Activated gamma-delta T cell treated with anti-CD3 and anti-CD28 coated beads, Interleukin-2, amount 50 U/mL, for 16 hours (primary cell): ENCODE measurements at places on chromosomes 7 and 10.

GRCh38 chr10:125692196-125692595, 9.2 kb upstream of the TEX36 start:
- no peak for DNase-seq

DNA sequence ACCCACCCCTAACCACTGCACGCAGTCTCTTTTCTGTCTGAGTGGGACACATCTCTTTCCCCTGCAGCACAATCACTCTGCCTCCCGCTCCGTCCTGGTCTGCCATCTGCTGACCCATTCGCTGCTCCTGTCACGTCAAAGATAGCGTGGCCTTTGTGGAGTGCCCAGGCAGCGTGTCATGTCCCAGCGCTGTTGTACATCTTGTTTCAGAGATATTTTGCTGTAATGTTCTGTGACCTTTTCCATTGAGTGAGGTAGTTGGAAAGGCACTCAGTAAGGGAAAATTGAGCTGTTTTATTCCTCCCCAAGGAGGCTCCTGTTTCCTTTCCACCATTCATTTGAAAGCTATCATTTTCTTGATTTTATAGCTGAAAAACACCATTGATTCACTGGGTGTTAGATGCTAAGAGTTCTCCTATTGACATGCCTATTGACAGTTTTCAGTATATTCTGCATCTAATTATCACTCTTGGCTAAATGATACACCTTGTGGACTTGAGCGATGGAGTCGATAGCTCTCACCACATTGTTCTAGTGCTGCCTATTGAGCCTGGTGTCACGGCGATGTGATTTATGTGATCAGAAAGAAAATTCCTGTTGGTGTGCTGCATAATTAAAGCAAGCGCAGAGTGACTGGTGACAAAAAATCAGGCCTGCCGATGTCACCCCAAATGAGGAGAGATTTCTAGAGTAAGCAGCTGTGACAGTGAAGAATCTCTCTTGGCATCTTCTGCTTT, 372.6 kb downstream of the LRMDA start:
- no peak for DNase-seq

GRCh38 chr10:102596506-102596971, 47.7 kb upstream of the TRIM8 start:
- no peak for DNase-seq

GRCh38 chr7:131603932-131604331, 47.5 kb upstream of the PODXL start:
- no peak for DNase-seq

GRCh38 chr10:32795598-32796183, 162.3 kb downstream of the ITGB1 start:
- DNase-seq = no peak

GRCh38 chr10:128570319-128570995, 444.2 kb upstream of the MKI67 start:
- no peak for DNase-seq

- no peak for DNase-seq
Observed at GRCh38 chr7:105830405-105831301, 45.7 kb downstream of the ATXN7L1 start.

- DNase-seq = no peak
Observed at GRCh38 chr10:49165821-49166483, 22.2 kb downstream of the TMEM273 start.

DNA sequence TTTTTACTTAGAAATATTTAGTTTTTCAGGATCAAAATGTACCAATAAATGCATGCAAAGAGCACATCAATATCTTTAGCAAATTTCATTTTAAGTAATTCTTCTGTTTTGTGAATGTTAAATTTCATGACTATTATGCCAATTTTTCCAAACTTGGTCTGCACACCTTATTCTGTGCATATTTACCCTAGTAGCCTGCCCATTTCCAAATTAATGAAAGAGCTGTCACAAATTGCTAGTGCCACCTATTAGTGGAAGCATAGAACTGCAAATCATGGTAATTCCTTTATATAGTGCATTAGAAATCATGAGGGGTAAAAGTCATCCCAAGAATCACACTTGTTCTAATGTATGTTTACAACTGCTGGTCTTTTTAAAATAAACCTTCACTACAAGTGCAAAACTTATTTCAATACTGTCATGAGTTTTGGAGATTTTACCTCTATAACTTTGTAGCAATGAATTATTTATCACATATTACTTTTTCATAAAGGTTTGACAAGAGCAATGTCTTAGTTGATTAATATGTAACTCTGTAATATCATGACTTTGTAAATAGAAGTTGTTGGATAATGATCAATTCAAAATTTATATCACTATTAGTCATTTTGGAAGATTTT, 5.7 kb downstream of the SEMA3A start:
- DNase-seq = no peak

GRCh38 chr10:17923728-17924127, 28.0 kb upstream of the SLC39A12 start:
- DNase-seq = no peak

- DNase-seq = no peak
Observed at GRCh38 chr10:104170610-104171254, 48.8 kb downstream of the SFR1 start.

- no peak for DNase-seq
Observed at GRCh38 chr10:131094527-131095312, 216.8 kb downstream of the TCERG1L start.

DNA sequence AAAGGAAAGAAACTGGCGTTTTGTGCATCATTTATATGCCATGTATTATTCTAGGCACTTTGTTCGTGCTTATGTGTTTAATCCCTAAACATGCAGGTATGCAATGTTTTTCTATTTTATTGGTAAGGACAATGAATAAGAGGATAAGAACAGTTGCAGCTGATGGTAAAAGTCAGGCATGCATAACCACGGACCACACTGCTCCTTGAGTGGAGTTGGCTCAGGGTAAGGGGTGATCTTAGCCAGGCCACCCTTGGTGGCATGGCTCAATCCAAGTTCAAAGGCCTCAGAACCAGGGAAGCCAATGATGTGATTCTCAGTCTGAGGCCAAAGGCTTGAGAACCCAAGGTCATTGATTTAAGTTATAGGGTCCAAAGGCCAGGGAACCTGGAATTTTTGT, 1068.1 kb downstream of the NRG3 start:
- DNase-seq = no peak

DNA sequence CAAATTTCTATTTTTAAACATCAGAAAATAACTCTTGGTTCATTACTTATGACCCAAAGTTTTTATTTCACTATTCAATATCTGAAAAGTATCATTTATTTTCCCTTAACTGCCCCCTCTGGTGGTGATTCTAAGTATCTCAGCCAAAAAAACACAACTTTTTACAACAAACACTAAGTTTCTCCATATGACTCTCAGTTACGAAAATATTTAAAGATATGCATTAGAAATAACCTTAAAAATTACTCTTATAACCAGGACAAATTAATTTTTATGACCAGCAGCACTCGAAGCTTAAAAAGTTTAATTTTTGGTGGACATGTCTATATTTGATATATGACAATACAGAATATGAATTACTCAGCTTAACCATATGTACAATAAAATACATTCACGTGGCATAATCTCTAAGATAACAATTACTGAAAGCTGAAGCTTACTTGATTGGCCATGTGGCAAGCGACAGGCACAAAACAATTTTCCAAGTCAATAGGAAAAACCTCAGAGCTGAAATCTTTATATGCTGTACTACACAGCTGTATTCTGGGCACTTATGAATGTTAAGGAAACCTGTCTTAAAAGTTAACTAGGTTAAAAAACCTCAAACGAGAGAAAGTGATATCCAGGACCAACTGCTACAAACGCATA, 2.3 kb downstream of the HNRNPA2B1 start:
- DNase-seq = no peak

DNA sequence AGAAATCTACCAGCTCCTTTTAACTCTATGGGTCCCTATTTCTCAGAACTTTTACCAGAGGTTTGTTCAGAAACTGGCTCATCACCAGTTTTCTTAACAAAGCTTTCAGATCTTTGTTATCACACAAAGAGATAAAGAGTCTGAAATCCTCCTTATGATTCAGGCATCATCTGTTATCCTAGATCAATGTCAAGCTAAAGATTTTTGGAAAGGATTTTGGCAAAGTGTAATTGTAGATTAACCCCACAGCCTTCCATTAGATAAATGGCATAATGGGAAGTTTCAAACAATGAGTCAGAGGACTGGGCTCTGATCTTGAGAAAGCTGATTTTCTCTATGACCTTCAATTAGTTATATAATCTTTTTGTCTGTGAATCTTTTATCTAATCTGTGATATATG, 192.2 kb downstream of the NXPH1 start:
- DNase-seq = no peak

GRCh38 chr10:106836933-106837663, 327.4 kb downstream of the SORCS1 start:
- DNase-seq = no peak

- no peak for DNase-seq
Observed at GRCh38 chr10:48456361-48456804, 148.5 kb downstream of the ARHGAP22 start.

GRCh38 chr7:118045629-118046028, 138.3 kb upstream of the LSM8 start:
- DNase-seq = no peak
